ENCODE measurements at places on chromosomes 4 and X.

DNA sequence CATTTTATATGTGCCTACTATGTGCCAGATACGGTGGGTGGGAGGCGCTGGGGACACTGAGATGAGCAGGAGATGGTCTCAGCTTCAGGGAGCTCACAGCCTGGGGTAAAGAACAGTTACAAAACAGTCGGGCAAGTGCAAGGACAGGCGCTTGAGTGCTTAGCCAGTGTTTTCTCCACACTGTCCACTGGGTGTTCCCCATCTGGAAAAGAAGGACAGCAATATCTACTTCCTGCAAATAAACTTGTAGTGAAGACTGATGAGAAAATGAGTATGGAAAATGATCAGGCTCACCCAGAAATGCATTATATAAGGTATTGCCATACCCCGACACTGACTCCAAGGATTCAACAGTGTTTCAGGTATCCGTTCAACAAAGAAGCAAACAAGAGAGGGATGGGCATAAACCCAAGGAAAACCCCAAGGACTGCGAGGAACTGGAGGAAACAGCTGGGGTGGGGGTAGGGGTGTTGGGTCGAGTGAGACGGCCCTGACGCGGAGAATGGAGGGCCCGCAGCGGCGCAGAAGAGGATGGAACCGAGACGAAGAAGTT lies 835 bp downstream of the TMEM185A start:
- DNase-seq: peak; percentile 1

DNA sequence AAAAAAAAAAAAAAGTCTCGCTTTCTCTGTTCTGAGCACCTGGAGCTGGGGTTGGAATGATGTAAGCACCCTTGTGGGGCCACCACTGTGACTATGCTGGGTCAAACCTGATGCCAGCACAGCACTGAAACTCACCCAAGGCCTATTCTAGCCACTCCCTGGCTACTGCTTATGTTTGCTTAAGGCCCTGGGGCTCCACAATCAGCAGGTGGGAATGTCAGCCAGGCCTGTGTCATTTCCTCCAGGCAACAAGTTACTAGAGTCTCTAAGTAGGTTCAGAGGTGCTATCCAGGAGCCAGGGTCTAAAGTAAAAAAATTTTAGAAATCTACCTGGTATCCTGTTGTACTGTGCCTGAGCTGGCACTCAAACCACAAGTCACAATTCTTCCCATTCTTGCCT lies 1306.8 kb downstream of the STIM2 start:
- no peak for DNase-seq

DNA sequence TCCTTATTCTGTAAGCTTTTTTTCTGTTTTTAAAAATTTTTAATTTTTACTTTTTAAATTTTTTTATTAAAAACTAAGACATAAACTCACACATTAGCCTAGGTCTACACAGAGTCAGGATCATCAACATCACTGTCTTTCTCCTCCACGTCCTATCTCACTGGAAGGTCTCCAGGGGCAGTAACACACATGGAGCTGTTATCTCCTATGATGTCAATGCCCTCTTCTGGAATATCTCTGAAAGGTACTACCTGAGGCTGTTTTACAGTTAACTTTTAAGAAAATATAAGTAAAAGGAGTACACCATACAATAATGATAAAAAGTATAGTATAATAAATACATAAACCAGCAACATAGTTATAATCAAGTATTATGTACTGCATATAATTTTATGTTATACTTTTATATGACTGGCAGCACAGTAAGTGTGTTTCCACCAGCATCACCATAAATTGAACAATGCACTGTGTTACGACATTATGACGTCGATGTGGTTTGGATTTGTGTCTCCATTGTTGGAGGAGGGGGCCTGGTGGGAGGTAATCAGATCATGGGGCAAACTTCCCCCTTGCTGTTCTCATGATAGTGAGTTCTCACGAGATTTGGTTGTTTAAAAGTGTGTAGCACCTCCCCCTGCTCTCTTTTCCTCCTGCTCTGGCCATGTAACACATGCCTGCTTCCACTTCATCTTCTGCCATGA lies 21.3 kb downstream of the IL15 start:
- DNase-seq: no peak

DNA sequence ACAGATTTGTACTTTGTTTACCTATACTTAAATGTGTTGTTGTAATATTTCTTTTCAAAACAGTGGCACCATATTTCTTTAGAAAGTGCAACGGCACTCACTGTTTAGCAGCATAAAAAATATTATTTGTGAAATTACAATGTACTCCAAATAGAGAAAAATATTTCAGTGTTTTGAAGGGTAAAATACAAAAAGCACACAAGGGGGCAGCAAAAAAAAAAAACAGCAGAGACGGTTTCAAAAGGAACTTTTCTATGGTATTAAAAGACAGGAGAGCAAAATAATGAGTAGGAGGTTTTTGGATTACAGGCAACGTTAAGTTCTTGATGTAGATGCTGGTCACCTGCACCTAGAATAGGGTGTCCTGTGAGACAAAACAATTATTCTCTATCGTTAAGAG lies 2.0 kb downstream of the NUDT11 start:
- no peak for DNase-seq

GRCh38 chrX:48003367-48003757 lies 427 bp downstream of the ZNF182 start:
- DNase-seq: no peak

- DNase-seq: no peak
These were observed 3.9 kb upstream of the HPGDS start for GRCh38 chr4:94346541-94346940.

- no peak for DNase-seq
These were observed 6.7 kb downstream of the BBS12 start for GRCh38 chr4:122739174-122739573.

DNA sequence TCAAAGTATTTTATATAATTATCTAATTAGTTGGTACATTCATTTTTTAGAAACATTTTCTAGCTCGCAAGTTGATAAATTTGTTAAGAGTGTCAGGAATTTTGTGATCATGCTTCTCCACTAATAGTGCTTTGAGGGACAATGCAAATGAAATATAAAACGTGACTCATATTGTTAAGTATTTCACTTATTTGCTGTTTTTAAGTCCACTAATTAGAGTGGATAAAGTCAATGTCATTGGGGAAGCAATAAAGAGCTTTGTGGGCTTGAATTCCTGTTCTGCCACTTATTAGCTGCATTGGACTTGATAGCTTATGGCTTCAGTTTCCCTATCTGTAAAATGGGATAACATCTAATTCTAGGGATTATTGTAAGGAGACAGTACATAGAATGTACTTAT lies 26.5 kb upstream of the ANAPC4 start:
- no peak for DNase-seq

GRCh38 chr4:155761916-155762315 lies 3.1 kb downstream of the GUCY1B1 start:
- DNase-seq: no peak

- no peak for DNase-seq
These were observed 774 bp downstream of the ARMCX2 start for GRCh38 chrX:101658661-101659491.
